ENCODE measurements at places on chromosomes 1 and 21. TPM values are rescaled to one million over a fixed set of nuclear protein-coding genes. Genes with fewer than 3 reads are reported as not detected.

DNA sequence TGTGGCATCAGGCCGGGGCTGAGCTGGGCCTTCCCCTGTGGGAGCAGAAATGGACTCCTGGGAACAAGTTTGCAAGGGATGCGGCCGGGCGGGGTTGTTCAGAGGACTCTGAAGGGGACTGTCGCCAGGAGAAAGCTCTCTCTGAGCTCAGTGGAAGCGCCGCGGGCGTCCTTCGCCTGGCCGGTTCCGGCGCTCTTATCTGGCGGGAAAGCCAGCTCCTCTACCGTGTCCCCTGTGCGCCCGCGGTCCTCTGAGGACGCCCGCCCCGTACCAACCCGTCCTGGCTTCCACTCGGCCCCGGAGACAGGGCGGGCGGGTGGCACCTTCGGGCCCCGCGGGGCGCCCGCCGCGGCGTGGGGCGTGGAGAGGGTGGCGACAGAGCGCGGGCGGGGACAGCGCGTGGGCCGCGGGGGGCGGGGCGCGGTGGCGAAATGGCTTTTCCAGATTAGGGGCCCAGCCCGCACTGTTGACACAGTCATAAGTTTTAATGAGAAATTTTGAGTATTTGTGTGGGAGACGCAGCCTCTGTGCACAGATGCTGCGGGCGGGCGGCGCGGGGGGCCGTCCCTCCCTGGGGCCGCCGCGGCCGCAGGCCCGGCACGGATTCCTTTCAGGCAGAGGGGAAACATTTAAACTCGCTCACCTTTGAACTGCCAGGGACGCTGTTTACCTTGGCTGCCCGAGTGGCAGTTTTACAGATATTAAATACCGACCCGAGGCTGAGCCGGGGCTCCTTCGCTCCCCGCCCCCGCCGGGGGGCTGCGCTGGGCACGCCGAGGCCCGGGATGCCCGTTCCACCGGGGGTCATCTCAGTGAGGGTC lies 70.2 kb downstream of the FOXD2 start:
- no peak for DNase-seq

The LCE1B gene
- polyA plus RNA-seq, result not detected

GRCh38 chr1:59332983-59333382 lies 36.1 kb downstream of the FGGY start:
- DNase-seq, result peak; percentile 84

DNA sequence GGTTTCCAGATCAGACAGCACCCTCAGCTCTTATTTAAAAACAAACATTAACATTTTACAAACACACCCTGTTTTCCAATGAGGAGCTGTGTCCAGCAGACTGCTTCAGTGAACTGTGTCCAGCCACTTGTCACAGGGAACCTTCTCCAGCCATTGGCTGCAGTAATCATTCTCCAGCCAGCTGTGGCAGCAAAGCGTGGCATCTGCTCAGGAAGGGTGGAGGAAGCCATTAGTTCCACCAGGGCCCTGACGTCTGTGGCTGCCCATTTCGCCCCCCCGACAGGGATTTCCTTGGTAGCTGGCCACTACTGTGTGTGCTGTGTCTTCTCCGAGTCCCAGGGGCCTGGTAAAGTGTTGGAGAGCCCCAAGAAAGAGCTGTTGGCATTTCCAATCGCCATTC lies 62.9 kb upstream of the SELENON start:
- no peak for DNase-seq

DNA sequence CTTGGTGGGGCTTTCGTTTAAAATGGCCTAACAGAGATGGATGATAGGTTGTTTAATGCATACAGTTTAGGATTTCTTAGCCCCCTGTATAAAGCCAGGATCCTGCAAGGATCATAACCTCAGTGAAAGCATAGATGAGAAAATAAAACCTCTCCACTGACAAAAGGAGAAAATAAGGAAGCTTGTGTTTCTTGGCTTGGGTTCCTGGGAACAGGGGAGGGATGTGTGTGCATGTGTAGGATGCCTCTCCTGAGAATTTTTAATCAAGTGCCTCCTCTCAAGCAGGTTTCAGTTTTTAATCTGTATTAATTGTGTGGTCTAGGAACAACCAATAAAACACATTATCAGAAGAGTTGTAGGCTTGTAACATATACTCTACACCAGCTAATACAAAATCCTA lies 26.1 kb downstream of the PRKACB start:
- DNase-seq, result no peak

DNA sequence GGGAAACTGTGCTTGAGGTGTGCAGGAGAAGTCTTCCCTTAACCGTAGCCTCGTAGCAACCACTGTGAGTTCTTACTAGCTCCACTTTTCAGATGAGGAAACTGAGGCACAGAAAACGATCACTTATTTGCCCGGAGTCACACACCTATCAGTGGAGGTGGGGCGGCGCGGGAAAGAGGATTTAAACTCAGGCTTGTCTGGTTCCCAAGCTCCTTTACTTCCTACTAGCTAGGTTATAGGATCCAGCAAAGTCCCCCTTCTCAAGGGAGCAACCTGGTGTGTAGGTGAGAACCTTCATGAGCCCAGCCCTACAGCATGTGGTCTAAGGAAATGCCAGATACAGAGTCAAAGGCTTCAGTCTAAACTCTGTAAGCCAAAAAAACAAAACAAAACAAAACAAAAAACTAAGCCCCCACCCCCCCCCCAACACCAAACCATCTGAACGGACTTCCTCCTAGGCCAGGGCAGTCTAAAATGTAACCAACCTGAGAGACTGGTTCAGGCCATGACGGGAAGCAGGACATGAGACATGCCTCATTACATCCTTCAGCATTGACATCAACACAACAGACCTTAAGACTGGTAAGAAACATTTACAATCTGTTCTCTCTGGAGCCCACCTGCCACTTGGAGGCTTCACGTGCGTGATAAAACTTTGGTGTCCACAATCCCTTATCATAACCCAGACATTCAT lies 709 bp upstream of the FBXO42 start:
- DNase-seq, result no peak

DNA sequence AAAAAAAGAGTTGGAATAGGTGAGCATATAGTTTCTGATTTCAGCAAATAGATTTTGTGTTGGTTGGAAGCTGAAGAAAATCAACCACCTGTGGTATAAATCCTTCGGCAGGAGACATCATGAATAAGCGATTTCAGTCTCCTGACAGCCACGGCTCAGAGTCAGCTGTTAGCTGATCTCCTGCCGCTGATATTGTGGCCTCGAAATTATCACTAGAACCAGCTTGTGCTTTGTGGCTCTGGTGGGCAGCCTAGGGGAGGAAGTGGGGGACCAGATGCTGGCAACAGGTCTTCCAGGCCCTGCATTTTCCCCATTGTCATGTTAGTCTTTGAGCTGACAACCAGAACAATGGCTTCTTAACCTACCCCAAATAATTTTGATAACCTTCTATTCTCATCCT lies 842 bp upstream of the GCSAML start:
- no peak for DNase-seq

GRCh38 chr1:59092126-59092525 lies 204.8 kb upstream of the FGGY start:
- no peak for DNase-seq

DNA sequence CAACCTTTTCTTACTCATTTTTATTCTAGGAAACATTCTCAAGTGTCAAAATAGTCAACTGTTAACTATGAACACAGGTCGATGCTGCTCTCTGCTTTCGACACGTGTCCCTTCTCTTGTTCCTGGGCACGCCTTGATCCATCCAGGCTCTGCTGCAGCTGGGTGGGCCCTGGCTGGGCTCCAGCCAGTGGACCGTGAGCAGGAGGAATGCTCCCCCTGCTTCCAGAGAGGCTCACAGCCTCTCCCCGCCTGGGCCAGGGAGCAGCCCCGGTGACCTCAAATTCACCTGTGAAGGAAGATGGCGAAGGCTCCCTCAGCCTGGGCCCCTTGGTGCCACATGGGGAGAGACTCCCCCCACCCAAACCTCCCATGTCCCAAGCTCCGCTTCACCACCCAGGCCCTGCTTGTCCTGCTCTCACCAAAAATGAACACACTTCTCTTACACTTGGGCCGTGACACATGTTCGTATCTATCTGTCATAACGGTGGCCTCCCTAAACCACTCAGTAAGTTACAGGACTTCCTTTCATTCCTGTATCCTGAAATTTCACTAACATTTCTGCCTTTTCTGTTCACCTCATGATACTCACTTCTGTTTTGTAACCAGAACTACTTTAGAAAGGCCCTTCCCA lies 24.6 kb upstream of the ADARB1 start:
- DNase-seq, result peak; percentile 18

DNA sequence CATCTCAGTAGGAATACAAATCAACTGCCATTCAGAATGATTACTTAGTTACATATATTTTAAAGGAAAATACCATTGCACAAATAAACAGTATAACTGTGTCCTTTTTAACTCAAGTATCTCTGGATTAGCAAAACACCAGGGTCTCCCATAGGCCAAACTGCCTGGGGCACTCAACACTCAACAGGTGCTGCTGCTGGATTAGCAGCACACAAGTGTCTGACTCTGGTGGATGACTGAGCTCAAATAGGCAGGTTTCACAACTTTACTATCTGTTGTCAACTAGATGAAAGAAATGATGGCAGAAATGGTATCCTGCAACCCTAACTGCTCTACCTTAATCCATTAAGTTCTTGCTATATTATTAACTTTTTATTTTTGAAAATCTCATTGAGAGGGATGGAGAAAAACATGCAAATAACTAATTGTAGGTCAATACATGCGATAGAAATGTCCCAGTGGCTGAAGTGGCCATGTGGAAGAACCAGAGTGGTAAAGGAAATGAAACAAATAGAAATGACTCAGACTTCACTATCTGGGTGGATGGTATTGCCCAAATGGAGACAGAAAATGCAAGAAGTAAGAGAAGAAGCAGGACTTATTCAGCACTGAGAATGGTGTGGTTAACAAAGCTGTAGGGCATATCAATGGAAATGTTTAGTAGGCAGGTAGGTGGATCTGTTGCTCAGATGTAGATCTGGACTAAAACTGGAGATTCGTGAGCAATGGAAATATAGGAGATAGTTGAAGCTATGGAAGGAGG lies 90.8 kb upstream of the CCDC190 start:
- no peak for DNase-seq

DNA sequence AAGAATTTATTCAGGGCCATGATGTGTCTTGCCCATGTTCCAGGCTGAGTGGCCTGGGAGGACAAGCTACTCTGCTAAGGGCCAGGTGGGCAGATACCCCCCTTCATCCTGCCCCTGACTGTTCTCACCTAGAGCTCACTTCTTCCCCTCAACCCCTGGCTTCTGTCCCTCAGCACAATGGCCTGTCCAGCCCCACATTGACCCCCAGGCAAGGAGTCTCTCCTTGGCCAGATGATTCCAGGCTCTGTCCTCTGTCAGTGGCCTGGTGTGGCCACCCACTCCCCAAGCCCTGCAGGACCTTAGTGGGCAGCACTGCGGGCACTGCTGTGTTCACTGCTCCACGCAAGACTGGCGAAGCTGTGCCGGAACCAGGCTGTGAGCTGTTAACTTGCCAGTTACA lies 460.0 kb downstream of the MATN1 start:
- DNase-seq, result no peak

GRCh38 chr21:29638761-29639327 lies 301.0 kb downstream of the GRIK1 start:
- no peak for DNase-seq

DNA sequence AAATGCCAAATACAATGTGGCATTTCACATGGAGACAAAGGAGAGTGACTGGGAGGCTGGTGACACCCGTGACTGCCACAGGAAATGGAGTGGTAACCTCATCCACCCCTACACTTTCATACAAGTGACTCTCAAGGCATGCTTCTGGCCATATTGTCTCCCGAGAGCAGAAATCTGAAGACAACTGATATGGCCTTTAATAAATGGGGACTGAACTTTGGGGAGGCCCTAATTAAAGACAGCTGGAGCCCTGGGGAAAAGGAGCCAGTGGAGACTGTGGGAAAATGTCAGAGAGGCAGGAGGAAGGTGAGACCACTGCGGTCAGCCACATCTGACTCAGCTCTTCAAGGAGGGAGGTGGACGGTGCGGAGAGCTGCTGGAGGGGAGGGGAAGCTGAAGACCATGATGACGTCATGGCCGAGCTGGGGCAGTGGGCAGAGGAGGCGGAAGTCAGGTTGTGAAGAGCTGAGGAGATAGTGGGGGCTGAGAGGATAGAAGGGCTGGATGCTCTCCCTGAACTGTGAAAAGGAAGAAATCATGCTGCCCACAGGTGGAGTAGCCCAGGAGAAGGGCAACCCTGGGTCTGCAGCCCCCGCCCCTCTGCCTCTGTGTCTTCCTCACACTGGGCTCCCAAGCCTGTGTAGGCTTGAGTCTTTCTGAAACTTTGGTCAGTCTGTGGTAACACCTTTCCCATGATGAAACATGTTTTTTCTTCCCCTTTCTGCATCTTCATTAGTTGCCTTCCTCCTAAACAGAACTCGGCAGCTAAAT lies 14.0 kb upstream of the NCF2 start:
- peak; percentile 98 for DNase-seq

GRCh38 chr1:243963571-243963970 lies 87.5 kb upstream of the ZBTB18 start:
- DNase-seq, result no peak

The TACSTD2 gene
- not detected for polyA plus RNA-seq

- DNase-seq, result no peak
These were observed 104.6 kb downstream of the PLXNA2 start for GRCh38 chr1:208139434-208140045.

The FMO2 gene
- 7.1 TPM for polyA plus RNA-seq

- DNase-seq, result peak; percentile 54
These were observed 100.9 kb downstream of the TSEN15 start for GRCh38 chr1:184152434-184152898.

- DNase-seq, result no peak
These were observed 141.0 kb downstream of the HIVEP3 start for GRCh38 chr1:41777695-41778094.

The C4BPA gene
- polyA plus RNA-seq, result not detected

The CHRM3 gene
- polyA plus RNA-seq, result not detected

The KCNQ4 gene
- polyA plus RNA-seq, result 0.02 TPM

- no peak for DNase-seq
These were observed 176.8 kb downstream of the ATP6V1G3 start for GRCh38 chr1:198363625-198364151.

Measured in fibroblast of lung (primary cell).